ENCODE measurements at places on chromosomes 12 and 14. TPM values are rescaled to one million over a fixed set of nuclear protein-coding genes. Genes with fewer than 3 reads are reported as not detected.
A peak's percentile ranks its signal among the peaks of the same experiment; 100 is the strongest.

DNA sequence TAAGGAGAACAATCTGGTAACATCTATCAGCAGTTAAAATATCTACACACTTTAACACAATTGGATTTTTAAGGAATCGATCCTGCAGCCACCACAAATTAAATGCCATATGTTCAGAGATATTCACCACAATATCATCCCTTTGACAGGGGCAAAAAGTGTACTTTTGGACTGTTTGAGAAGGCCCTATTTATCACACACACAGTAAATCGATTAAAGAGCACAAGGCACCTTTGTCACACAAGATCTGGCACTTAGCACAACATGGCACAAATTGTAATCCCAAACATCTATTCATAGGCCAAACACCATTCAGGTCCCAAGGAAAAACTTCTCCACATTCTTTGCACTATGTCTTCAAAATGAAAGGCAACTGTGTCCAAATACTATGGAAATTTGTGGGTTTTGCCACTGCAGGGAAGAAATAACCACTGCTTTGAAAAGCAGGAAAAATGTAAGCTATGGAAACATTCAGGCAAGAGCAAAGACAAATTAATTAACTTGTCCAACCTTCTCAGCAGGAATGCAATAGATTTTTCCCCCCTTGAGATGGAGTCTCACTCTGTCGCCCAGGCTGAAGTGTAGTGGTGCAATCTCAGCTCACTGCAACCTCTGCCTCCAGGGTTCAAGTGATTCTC lies 282.5 kb upstream of the TMPO start:
- DNase-seq = no peak

DNA sequence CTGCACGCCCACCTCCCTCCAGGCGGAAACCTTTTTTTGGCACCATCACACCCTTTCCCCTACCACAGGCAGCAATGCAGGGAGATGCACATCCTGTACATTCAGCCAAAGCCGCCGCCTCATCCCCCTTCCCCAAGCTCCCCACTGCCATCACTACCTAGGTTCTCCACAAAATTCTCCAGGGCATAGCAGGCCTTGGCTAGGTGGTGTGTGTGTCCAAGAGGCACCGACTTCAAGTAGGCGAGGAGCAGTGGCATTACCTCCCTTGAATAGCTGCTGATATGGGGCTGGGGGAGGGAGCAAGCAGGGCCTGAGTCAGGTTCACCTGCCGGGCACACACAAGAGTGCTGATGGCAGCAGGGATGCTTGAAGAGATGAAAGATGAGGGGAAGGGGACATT lies 3.6 kb downstream of the IPO4 start:
- DNase-seq = no peak

DNA sequence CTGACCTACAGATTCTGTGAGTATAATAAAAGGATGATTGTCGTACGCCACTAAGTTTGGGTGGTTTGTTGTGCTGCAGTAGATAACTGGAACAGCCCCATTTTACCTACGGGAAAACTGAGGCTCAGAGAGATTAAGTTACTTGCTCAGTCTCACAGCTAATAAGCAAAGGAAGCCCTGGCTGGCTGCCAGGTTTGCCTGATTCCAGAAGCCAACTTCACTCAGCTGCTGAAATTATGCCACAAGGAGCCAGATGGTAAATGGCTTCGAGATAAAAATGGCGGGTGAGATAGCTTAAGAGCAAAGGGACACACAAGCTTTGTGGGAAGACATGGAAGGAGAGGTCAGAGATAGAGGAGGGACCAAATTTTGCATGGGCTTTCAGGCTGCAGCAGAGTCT lies 191.5 kb upstream of the NOS1 start:
- no peak for DNase-seq

DNA sequence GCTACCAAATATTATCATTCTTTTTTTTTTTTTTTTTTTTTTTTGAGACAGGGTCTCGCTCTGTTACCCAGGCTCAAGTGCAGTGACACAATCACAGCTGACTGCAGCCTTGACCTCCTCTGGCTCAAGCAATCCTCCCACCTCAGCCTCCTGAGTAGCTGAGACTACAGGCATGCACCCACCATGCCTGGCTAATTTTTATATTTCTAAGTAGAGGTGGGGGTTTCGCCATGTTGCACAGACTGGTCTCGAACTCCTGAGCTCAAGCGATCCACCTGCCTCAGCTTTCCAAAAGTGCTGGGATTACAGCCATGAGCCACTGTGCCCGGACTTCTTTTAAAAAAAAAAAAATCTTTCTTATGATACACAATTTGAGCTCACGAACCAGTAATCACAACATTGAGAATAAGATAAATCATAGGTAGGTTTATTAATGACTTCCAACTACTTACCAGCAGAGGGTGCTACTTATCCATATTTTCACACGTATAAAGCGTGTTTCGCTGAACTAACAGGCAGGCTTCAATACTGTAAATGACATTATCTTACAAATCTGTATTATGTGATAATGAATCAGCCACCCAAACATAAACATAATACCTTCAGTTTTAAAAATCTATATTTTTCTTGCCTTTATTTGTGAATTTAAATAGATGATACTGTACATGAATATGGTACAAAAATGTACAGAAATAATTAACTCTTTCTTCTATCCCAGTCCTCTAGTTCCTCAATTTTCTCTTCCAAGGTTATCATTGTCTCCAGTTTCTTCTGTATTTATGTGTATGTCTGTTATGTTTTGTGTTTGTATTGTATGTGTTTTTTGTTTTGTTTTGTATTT lies 42.5 kb upstream of the BCAT1 start:
- peak; percentile 11 for DNase-seq

DNA sequence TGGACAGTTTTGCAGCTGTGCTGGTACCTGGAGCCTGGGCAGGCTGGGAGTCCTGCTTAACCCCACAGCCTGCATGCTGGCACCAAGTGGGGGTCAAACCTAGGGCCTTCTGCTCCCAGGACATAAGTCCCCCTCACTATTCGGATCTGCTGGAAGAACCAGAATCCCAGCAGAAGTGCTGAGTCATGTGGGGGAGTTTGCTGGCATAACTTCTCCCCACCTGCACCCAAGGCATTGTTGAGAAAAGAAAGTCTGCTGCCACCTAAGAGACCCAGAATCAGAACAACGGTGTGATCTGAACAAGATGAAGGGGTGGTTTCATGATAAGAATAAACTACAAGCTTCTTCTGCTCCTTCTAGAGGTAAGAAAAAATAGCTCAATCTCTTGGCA lies 102.7 kb downstream of the RBM19 start:
- no peak for DNase-seq

Gene DYRK4
- 38.9 TPM for total RNA-seq

Gene ADCY6
- 30.2 TPM for total RNA-seq

Gene AKAP5
- 5.6 TPM for total RNA-seq

Gene SSTR1
- total RNA-seq = 0.37 TPM

Gene LRIG3
- 139 TPM for total RNA-seq

All from urinary bladder (tissue), 4 donors.